ENCODE measurements at places on chromosomes 3 and 15.

DNA sequence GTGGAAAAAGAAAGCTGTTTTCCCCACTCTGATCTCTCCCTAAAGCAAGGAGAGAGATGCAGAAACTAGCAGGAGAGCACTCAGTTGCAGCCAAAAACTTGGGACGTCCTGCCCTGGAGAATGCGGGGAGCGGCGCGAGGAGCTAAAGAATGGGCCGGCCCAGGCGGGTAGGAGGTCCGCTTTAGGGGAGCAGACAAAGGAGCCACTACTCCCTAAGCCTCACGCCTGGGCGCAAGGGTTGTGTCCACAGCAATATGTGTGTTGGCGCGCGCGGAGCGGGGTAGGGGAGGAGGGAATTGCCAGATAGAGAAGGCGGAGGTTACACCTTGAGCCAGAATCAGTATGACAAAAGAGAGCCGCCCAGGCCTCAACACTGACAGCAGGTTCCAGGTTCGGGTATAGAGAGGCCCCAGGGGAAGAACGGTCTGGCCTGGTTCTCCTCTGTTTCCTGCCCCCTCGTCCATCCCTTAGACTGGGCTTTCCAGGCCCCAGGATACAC lies 2.9 kb downstream of the WNT5A start:
- peak; percentile 34 for DNase-seq

GRCh38 chr15:100017140-100017539 lies 283.9 kb upstream of the LYSMD4 start:
- DNase-seq = no peak

DNA sequence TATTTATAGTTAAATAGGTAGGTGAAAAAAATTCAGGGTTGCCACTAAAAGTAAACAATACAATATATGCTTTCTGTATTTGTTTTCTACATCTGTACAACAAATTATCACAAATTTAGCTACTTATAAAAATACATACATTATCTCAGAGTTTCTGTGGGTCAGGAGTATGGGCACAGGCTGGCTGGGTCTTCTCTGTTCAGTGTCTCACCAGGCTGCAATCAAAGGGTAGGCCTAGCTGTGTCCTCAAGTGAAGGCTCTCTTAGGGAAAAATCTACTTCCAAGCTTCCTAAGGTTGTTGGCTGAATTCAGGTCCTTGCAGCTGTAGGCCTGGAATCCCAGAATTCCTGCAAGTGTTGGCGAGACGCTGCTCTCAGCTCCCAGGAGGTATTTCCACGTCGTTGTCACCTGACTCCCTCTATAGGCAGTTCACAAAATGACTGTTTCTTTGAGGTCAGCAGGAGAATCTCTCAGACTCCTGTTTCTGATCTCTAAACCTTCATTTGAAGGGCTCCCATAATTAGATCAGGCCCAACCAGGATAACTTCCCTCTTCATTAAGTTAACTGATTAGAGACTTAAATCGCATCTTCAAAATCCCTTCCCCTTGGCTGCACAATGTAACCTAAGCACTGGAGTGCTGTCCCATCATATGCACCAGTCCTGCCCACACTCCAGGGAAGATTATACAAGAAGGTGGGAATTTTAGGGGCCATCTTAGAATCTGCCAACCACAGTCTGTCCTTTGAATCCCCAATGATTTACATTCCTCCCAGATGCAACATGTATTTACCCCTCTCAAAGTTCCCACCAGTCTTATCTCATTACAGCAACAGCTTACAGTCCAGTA lies 296.6 kb downstream of the SUCLG2 start:
- peak; percentile 83 for DNase-seq

DNA sequence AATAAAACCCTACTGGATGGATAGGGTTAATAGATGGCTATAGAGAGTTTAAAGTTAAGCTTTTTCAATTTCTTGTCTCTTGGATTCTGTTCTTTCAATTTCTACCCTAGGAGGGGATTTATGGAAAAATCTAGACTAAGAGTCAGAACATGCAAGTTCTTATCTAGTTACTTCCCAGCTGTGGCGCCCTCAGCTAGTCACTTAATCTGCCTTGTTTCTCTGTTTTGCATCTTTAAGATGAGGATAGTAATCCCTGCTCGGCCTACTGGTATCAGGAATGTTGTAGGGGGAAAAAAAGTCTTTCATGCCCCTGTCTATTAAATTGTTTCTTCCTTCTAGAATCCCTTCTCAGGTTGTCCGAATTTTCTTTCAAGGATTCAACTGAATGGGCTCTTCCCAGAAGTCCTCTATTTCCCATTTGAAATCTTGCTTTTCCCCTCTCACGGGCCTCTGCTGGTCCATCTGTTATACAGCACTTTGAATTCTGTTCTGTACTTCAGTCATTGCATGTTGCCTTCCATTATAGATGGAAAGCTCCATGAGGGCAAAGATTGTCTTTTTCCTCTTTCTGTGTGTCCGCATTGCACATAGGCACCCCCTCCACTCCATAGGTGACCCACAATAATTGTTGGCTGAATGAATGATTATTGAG lies 4.4 kb downstream of the KCTD6 start:
- no peak for DNase-seq

GRCh38 chr15:62706317-62706716 lies 336.2 kb upstream of the TPM1 start:
- no peak for DNase-seq

GRCh38 chr15:89002281-89002761 lies 85.9 kb upstream of the ABHD2 start:
- no peak for DNase-seq

- no peak for DNase-seq
These were observed 92.3 kb downstream of the ATP10A start for GRCh38 chr15:25770618-25771337.

DNA sequence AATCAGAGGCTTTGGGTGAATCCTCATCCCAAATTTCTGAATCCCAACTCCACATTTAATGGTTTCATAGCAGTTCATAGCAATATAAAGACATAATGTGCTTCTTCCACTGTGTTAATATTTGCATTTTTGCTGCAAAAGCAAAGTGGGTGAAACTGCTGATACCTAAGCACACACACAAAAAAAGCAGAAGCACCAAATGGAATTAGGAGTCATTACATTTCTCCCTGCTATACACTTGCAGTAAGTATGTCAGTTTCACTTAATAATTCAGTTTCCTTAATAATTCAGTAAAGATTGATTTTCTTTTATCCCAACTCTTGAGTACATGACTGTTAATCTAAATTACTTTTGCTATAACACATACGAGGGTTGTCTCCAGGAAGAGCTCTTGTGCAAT lies 48.9 kb upstream of the ALCAM start:
- no peak for DNase-seq

- peak; percentile 16 for DNase-seq
These were observed 355.1 kb downstream of the CLSTN2 start for GRCh38 chr3:140290105-140290504.

DNA sequence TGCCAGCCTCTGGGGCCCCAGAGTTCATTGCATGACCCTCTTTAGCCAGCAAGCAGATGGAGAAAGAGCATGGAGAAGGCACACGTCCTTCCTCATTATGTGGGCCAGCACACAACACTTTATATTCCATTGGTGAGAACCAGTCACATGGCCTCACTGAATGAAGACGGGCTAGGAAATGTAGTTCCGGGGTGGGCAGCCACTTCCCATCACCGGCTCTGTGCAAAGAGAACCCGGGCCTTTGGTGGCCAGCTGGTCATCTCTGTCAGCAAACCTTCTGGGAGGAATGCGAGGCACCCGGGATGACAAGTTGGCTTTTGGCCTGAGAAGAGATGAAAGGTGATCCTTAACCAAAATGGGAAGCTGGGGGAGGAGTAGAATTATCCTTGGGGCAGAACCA lies 90.2 kb upstream of the VGLL4 start:
- no peak for DNase-seq

DNA sequence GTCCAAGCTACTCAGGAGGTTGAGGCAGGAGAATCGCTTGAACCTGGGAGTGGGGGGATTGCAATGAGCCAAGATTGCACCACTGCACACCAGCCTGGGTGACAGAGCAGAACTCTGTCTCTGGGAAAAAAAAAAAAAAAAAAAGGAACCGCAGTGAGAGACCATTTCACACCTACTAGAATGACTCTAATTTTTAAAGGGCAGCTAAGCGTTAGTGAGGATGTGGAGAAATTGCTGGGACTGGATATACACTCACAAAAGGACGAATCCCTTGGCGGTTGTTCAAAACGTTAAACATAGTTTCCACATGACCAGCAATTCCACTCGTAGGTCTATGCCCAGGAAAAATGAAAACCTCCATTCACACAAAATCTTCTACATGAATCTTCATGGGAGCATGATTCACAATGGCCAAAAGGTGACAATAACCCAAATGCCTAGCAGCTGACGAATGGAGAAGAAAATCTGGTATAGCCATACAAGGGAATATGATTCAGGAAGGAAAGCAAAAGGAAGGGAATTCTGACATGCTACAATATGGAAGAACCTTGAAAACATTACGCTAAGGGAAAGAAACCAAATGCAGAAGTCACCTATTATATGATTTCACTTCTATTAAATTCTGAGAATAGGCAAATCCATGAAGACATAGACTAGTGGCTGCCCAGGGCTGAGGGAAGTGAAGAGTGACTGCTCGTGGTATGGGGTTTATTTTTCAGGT lies 127.0 kb downstream of the CHSY1 start:
- DNase-seq = no peak

- no peak for DNase-seq
These were observed 8.8 kb downstream of the NUSAP1 start for GRCh38 chr15:41341519-41341918.

DNA sequence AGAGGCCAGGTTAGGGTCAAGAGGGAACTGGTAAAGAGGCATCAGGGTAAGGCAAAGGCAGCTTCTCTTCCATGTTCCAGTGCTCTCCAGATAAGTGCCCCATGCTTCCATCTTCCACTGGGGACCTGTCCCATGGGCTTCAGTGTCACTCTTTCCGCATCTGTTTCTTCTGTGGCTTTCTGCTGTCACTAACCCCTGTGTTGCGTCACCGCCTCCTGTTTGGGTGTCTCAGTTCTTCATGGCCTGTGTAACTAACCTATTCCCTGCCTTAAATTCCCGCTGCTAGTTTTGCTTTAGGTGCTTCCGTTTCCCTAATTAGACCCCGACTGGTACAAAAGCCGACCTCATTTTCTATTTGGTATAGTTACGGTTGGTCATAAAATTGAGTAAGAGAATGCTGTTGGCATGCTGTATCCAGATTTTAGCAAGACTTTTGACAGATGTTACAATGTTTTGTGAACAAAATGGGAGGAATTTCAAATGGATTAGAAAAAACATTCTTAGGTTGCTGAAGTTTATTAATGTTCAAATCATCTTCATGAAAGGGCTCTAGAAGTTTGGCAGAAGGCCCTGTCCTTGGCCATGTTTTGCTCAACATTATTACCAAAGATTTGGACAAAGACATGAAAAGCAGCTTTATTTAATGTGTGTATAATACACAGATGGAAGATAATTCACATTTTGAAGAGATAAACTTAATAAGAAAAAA lies 245.3 kb downstream of the BBX start:
- DNase-seq = no peak

DNA sequence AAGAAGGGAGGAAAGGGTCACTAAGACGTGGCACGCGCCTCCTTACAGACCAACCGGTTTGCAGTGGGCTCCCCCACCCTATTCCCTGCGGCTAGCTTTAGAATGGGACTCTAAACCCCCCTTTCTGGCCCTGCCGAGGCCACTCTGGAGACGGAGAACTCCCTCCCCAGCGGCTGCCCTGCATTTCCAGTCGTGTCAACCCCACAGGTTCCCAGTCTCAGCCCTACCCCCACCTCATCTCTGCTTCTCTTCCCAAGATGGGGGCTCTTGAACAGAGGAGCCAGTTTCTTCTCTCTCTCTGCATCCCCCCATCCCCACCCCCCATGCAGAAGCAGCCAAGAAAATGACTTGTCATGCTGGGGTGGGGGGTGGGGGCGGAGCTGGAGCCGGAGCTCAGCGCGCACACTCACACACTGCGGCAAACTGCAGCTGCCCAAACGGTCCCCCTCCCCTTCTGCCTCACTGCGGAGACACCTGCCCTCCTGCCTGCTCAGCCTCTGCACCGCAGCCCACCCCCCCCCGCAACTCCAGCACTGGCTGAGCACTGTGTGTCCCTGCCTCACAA lies 871 bp downstream of the MAP1A start:
- DNase-seq = peak; percentile 76

GRCh38 chr15:73265536-73266153 lies 103.1 kb downstream of the HCN4 start:
- DNase-seq = peak; percentile 76

- no peak for DNase-seq
These were observed 574 bp downstream of the DUOXA1 start for GRCh38 chr15:45128971-45129639.

- no peak for DNase-seq
These were observed 52.5 kb upstream of the AMOTL2 start for GRCh38 chr3:134426660-134427181.

DNA sequence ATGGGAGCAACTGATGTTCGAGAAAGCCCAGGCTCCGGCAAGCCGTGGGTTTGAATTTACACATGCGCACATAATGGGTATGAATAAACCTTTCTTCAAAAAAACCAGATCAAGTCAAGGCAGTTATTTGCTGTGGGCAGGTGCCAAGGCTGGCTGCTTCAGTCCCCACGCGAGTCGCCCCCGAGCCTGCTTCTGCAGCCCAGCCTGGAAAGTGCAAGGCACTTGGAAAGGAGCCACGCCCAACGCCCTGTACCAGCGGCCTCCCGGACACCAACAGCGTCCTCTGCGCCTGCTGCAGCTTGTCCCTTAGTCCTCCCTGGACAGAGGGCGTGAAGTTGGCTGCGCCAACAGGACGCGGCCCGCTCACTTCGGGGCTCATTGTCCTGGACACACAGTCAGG lies 68.9 kb downstream of the KLF15 start:
- no peak for DNase-seq

DNA sequence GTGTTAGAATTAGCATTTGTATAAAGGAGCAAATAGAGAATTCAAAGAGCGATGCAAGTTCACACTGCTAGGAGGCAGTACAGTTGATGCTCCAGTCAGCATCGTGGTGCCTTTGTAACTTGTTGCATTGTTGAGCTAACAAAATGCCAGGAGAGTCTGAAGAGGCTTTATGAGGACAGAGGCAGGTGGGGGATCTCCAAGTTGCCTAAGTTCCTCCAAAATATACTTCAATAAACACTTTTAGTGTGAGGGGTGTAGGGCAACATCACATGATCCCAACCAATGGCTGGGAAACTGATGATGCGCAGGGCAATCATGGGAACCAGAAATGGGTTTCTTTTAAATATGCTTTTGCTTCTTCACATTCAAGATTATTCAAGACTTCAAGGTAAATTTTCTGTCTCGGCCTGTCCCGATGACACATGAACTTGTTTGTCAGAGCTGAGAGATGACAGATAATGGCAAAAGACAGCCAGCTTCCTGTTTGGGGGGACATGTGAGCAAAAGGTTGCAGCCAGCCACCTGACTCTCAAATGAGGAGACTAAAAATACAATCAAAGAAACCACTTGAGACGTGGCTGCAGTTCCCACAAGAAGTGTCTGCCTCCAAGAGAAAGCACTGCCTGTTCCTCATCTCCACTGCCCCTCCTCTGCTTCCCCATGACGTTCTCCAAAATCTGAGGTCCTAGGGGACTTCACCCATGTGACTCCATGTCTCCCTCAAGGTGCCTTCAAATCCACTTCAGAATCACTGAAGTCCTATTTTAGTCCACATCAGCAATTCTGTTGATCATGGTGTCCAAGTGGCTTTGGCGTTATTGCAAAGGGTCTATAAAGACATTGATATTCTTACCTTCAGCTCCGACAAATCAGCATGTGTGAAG lies 39.3 kb downstream of the KLHL6 start:
- DNase-seq = no peak

All from iPS-NIHi11 (cell line).